ENCODE measurements at places on chromosomes 7 and 10.

- no peak for DNase-seq
Observed at GRCh38 chr10:112724404-112724991, 225.5 kb upstream of the TCF7L2 start.

DNA sequence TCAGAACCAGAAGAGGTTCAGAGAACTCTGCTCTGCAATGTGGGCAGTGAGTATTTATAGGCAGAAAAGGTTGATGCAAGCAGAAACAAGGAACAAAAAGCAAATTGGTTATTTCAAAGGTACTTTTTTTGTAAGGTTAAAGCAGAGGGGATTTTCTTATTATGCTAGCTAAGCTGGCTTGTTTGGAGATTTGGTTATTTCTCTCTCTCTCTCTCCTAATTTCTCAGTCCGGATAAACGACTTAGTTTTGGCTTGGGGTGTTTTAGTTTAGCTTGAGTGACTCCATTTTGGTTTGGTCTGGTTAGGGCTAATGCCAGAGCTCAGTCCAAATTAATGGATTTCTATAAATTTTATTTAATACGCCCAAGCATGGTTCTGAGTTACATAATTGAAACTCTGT is 566.8 kb downstream of the SH2D4B start:
- no peak for DNase-seq

DNA sequence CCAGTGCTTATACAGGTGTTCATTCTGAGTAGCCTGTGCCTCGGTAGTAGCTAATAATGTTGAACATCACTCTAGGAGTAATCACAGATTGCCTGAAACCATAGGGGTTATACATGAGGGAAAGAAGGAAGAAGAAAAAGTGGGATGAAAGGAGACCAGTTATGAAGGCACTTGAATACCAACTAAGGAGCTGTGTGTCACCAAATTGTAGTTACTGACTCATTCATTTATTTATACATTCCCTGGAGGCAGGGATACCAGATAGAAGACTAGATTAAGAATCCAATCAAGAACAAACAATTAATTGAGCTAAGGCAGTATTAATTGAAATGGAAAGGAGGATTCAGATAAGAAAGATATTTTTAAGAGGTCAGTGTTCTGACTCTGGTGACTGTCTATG is 129.6 kb upstream of the PRPS1L1 start:
- no peak for DNase-seq

GRCh38 chr10:5364890-5365338 is at the start of gene UCN3:
UCN3 (plus strand) TSS chr10:5364966; CDS start chr10:5373721, 8,755 bp downstream.
- no peak for DNase-seq

- no peak for DNase-seq
Observed at GRCh38 chr10:107666214-107666613, 501.7 kb upstream of the SORCS1 start.

GRCh38 chr7:4831723-4832495 is 29.9 kb downstream of the PAPOLB start:
- DNase-seq = no peak

DNA sequence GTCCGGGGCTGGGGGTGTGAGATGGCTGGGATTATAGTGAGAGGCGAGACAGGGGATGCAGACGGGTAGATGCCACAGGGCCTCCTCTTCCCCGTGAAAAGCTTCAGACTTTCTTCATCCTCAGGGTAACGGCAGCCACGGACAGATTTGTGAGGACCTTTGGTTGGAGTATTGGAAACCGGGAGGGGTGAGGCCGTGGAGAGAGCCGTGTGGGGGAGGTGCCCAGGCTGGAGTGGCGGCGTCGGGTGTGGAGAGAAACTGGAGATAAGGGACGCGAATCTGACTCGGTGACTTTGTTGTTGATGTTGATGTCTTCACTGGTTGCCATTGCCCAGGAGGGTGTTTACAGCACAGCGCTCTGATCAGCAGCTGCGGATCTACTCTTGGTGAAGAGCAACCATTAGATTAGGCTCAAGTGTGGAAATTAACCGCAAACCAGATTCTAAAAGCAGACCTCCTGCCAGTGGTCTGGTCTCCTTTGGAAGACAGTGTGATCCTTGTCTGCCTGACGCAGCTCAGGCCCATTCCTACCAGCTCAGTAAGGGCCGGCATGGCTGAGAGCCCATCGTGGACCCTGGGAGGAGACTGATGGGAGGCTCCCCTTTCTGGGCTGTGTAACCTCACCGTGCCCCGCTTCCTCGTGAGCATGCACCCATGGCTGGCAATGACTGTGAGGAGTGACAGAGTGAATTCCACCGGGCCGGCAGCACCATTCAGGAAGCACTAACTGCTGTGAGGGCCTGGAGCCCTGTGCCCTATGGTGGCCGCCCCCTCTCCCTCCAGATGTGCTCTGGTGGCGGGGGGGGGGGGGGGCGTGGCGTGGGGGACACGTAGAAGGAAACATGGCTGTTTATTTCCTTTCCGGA is 90.3 kb downstream of the INPP5A start:
- no peak for DNase-seq

DNA sequence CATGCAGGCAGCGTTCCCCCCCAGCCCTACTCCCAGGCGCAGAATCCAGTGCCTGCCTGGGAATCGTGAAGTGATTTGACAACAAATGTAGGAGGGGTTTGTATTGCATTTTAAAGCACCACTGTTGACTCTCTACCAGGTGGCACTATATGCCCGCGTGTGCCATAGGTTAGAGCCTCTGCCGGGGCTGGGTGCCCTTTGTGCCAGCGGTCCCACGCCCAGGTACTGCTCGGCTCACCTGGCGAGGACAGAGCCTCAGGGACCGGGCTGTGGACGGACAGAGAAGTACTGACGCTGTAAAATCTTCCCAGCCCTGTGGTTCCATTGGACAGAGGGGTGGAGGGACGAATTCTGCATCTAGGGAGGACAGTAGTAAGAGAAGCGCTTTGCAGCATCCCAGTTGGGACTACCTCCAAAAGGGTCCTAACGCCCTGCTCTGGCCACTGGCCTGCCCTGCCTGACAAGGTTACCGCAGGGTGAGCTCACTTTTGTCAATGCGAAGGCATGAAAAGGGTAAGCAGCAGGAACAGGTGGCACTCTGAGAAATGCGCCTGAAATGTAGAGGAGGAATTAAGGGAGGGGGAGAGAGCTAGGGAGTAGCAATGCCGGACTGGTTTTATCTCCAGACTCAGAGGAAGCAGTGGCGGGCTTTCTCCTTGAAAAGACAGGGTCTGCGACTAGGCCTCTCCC is 788 bp upstream of the CACNA2D1 start:
- no peak for DNase-seq

DNA sequence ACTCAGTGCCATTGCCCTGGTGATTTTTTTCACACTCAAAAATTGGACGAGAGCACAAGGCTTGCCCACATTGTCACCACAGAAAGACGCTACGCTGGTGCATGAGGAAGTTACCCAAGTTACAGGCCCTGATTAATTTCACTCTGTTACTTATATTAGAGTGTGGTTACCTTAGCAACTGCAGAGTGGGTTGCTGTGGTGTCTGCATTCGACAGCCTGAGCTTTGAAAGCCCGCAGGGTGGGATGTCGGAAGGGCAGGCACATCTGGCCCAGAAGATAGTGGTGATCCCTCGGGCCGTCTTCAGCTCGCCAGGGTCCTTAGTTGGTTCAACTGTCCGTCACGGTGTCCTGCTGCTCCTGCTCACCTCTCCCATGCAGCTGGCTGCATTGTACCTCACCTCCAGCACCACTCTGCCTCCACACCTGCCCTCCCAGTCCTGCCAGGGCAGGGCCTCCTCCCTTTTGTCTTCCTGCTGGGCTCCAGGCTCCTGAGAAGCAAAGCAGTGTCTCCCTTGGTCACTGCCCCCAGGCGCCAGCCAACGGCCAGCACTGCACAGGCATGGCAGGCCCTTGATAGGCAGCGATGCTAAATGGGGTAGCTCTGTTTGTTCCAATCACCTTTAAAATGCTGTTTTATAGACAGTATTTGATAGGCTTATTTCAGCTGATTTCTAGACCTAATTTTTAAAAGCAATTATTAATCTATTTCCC is 167.2 kb downstream of the EBF3 start:
- DNase-seq = no peak

DNA sequence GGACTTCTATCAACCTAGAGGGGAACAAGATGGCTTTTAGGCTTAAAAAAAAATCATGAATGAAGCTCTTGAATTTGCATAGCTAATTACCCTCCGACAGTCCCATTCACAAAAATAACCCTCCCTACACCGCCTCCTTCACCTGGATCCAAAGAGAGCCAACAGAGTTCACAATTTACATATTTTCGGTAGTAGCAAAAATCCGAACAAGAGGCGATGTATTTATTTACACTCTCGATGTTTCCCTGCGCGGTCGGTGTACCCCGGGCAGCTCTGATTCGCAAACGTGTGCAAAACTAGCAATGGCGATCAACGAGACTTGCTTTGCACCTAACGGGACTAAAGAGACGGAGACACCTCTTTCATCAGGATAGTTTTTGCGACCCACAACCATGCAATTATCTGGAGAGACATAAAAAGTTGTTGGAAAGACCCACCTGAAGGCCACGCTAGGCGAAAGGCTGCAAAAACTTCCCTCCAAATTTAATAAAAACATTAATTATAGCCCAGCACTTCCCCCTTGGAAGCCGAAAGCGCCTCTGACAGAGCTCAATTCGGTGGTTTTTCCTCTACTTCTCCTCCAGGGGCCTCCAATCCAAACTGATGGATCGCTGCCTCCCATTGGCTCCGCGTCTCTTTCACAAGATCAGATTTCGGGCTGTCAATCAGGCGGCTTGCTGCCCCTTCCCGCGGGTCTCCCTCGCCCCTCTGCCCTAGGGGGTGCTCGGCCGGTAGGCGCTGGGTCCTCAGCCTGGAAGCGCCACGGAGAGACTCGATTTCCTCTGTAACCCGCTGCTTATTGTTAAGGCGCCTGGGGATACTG is at the start of gene ETV1:
Gene ETV1, minus strand, starts transcription at position 541 of the 823 bp plus-strand sequence. CDS start 614 bp downstream, outside the sequence.
- DNase-seq = peak; percentile 9

DNA sequence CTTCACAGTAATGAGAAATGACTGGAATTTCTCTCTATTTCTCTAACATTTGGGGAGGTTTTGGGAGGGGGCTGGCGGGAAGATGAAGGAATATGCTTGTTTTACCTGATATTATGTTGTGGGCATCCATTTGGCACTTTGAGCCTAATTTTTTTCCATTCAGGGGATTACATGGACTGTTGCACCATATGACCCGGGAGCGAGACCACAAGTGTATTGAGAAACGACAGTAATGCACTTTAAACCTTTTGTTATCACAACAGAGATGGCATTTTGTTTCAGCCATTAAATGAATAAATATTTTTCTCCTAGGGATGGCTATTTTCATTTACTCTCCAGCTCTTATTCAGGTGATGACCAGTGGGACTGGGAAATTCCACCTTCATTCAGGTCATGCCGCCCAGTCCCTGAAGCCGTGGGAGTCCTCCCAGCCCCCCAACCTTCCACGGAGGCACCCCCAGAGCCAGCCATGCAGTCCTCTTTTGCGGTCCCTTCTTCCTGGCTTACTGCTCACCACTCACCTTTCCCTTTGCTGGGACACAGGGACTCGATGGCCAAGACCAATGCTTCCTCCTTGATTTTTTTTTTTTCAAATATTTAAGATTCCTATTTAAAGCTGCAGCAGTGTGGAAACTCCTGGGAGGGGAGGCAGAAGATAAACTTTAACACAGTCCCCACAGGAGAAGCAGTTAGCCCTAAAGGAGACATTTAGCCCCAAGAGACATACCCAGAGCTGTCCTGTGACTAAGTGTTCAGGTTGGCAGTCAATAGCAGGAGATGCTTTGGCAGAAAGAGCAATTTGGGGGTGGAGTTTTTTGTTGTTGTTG is 190.9 kb upstream of the YAE1 start:
- DNase-seq = no peak

DNA sequence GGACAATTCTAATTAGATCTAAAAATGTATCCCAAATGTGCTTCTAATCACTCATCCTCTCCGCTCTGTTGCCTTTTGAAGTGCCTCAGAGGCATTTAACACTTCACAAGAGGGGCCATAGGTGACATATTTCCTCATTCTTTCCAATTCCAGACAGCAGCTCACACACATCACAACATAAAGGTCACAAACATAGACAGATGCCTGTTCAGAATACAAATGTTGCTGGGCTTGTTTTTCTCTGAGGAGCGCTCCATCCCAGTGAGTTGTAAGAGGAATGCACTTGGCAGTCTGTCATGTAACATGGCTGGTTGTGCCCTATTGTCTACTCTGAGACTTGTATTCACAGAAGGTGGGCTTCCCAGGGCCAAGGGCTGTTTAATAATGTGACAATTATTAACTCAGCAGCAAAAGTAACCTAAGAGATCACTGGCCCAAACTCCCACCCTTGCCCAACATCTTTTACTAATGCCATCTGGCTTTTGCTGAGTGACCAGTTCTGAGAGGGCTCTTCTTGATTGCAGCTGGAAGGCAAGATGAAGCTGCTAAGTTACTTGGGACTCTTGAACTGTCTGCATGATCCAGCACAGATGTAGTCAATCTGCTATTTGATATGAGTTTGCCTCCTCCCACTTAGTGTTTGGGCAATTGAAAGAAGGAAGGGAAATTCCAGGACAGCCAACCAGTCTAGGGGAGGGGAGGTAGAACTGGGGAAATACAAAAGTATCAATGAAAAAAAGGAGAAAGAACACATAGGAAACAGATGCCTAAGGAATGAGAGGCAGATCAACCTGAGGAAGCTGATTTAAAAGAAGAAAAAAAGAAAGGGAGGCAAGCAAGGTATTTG is 13.6 kb downstream of the PON2 start:
- DNase-seq = no peak

GRCh38 chr10:73956476-73957359 is 41.2 kb upstream of the VCL start:
- no peak for DNase-seq

DNA sequence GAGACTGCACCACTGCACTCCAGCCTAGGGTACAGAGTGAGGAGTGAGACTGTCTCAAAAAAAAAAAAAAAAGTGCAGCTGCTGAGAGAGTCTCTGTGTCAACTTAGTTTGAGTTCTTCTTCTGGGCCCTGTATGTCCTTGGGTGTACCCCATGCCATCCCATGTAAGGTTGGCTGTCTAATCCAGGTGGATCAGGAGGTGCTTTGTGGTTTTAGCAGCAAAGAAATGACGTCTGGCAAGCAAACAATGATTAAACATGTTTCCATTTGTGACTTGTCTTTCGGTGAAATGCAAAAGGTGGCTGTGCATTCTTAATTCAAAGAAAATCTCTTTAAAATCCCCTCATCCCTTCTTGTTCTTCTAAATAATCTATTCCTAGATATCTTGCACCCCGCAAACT is 255.9 kb downstream of the ANKRD30A start:
- DNase-seq = no peak

- DNase-seq = no peak
Observed at GRCh38 chr7:42639930-42640329, 271.9 kb downstream of the C7orf25 start.

GRCh38 chr7:44162785-44163395 is 21.8 kb upstream of the MYL7 start:
- no peak for DNase-seq

GRCh38 chr7:28748933-28749584 is 209.1 kb downstream of the TRIL start:
- DNase-seq = peak; percentile 28

DNA sequence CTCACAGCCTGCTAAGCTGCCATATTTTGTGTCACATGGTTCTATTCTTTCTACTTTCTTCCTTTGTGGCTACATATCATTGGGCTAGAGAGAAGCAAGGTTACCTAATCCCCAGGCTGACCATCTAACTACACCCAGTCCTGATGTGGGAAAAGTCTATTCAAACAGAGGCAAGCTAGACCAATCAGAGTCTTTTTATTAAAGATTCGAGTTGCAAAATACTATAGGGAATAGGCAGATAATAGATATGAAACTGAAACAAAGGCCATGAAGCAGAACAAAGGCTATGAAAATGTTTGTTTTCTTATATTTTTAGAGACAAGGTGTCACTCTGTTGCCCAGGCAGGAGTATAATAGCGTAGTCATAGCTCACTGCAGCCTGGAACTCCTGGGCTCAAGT is 36.7 kb downstream of the MTERF1 start:
- no peak for DNase-seq

GRCh38 chr7:154627646-154628290 is 375.2 kb downstream of the PAXIP1 start:
- no peak for DNase-seq

GRCh38 chr7:17968791-17969715 is 28.8 kb upstream of the SNX13 start:
- no peak for DNase-seq
